Panc1 (cell line): ENCODE measurements at places on chromosomes 7 and 10. TPM values are rescaled to one million over a fixed set of nuclear protein-coding genes. Genes with fewer than 3 reads are reported as not detected.

Gene TRUB1
- 30.4 TPM for total RNA-seq

Gene WEE2
- total RNA-seq: not detected

Gene SOSTDC1
- total RNA-seq: not detected

Gene XRCC2
- total RNA-seq: 10.3 TPM

Gene FRMD4A
- total RNA-seq: 7.1 TPM

Gene NXPH1
- not detected for total RNA-seq

DNA sequence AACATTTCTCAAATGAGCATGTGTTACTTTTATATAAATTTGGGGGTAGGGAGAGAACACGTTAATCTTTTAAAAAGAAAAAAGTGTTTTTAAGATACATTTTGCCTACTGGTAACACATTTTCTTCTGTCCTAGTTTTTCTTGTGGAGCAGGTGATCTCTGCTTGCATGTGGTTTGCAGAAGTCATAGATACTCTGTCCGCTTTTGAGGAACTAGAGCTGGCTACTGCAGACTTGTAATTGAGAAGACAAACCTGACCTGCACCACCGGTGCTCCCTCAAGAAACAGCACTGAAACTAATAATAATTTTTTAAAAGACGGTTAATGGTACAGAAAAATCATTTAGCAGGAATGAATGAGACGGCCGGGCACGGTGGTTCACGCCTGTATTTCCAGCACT is 243.1 kb downstream of the KIAA1217 start:
- no peaks in the 10 kb centered on the region for H3K36me3 ChIP-seq
- no peak overlapping the region for H3K4me3 ChIP-seq
- no peak for DNase-seq

GRCh38 chr10:119197921-119198320 is 9.4 kb upstream of the GRK5 start:
- H3K36me3 ChIP-seq: no peaks in the 10 kb centered on the region
- no peaks in the 10 kb centered on the region for H3K27me3 ChIP-seq
- DNase-seq: no peak
- no peak overlapping the region for H3K27ac ChIP-seq

GRCh38 chr10:85621562-85621961 is 745.0 kb downstream of the GRID1 start:
- H3K27ac ChIP-seq: no peak overlapping the region
- H3K4me3 ChIP-seq: no peak overlapping the region
- no peaks in the 10 kb centered on the region for H3K27me3 ChIP-seq
- no peak for DNase-seq
- no peaks in the 10 kb centered on the region for H3K36me3 ChIP-seq

DNA sequence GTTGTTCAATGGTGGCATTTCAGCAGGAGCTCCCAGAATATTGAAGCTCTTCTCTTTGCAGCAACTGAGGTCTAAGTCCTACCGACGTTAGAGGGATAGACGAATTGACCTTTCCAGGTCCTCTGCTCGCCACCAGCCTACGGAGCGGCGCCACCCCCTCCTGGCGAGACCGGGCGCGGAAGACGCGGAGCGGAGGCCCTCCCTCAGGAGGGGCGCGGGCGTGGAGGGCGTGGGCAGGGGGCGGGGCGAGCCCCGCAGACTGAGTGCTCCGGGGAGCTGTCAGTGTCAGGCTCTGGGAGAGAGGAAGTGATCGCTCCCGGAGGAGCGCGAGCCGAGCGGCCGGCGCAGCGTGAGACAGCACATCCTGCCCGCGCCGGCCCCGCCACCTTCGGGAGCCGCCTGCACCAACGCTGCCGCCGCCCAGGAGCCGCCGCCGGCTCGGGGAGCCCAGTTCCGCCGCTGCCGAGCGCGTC is at the start of gene DYNC1I1:
Gene DYNC1I1, plus strand, starts transcription at position 257 of the 473 bp plus-strand sequence. CDS start 32,176 bp downstream, outside the sequence.
- peak within 1 kb of the TSS; percentile 43 for H3K4me3 ChIP-seq
- H3K36me3 ChIP-seq: no peaks in the 10 kb centered on the region
- no peak for DNase-seq
- no peaks in the 10 kb centered on the region for H3K27me3 ChIP-seq

DNA sequence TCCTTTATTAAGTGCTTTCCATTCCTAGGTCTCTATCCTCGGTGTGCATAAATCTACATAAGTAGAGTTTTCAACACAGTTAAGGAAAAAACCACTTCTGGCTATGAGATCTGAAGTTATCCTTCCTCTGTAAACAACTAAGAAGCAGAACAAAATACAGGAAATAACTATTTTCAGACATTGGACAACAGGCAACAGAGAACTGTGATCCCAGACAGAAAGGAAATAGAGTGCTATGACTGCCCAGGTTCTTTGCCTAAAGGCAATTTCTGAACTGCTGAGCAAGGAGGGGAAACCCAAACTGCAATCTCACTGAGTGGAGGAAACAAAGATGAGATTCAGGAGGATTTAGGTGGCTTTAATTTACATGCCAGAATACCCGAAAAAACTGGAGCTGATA is 285.4 kb downstream of the SNX13 start:
- H3K27ac ChIP-seq: no peak overlapping the region
- DNase-seq: no peak
- H3K4me1 ChIP-seq: no peaks in the 10 kb centered on the region
- H3K4me3 ChIP-seq: no peak overlapping the region

- no peaks in the 10 kb centered on the region for H3K27me3 ChIP-seq
- H3K4me1 ChIP-seq: no peaks in the 10 kb centered on the region
- no peak overlapping the region for H3K27ac ChIP-seq
- H3K4me3 ChIP-seq: no peak overlapping the region
These were observed 57.3 kb upstream of the ZEB1 start for GRCh38 chr10:31261511-31262311.

GRCh38 chr7:25894002-25894901 is 257.7 kb upstream of the NFE2L3 start:
- DNase-seq: no peak
- peaks cover 10% of the 10 kb centered on the region; the same call in 1 of the 2 replicates for H3K27me3 ChIP-seq
- H3K4me1 ChIP-seq: peaks cover 4% of the 10 kb centered on the region; the same call in 1 of the 2 replicates
- H3K4me3 ChIP-seq: no peak overlapping the region
- H3K27ac ChIP-seq: no peak overlapping the region
- H3K36me3 ChIP-seq: no peaks in the 10 kb centered on the region

DNA sequence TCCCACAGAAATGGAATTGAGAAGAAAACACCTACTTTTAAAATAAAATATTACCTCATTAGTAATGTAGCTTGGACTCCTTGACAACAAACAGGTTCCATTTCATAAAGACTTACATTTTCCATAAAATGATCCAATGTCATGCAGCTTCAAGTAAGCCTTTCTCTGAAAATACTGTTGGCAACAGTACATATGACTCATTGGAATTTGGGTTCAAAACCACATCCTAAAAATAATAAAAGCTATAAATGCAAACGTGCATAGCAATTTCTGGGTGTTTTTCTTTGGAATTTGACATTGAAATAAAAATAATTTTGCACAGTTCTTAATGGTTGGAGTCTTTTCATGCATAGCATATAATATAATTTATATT is 47.9 kb downstream of the FHIP2A start:
- no peak overlapping the region for H3K27ac ChIP-seq
- no peaks in the 10 kb centered on the region for H3K27me3 ChIP-seq
- H3K36me3 ChIP-seq: no peaks in the 10 kb centered on the region
- no peaks in the 10 kb centered on the region for H3K4me1 ChIP-seq
- no peak for DNase-seq
- H3K4me3 ChIP-seq: no peak overlapping the region

- no peaks in the 10 kb centered on the region for H3K36me3 ChIP-seq
- H3K27me3 ChIP-seq: no peaks in the 10 kb centered on the region
- no peaks in the 10 kb centered on the region for H3K4me1 ChIP-seq
- no peak overlapping the region for H3K27ac ChIP-seq
- no peak for DNase-seq
These were observed 103.2 kb downstream of the MAD1L1 start for GRCh38 chr7:2129323-2130095.

DNA sequence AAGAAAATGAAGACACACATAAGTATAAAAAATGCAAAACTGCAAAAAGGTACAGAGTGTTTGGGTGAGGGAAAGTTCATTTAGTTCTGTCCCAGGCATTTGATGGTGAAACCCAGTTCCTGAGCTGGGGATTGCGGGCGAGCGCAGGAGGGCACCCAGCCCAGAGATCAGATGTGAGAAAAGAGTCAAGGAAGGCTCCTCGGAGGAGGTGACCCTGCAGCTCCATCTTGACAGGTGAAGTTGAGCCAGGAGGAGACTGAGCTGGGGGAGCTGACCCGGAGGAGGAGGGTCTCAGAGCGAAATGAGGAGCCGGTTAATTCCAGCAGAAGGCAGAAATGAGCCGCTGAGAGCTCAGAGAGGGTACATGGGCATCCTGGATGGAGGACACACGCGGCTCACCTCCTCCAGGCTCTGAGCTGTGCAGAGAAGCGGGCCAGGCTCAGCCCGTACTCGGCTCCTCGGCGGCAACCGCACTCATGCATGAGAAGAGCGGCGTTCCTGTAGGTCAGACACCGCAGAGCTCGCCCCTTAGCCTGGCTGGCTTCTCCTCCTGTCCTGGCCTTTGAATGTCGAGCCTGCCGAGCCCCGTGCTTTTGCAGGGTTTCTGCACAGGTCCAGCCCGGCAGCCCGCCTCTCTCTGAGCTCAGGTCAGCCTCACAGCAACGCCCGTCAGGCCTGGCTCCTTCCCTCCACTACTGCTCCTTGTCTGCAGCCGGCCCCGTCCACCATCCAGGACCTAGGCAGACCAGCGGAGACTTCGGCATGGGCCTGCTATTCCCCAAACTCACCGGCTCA is 9.5 kb upstream of the RAMP3 start:
- no peak overlapping the region for H3K27ac ChIP-seq
- H3K27me3 ChIP-seq: no peaks in the 10 kb centered on the region
- no peaks in the 10 kb centered on the region for H3K36me3 ChIP-seq
- DNase-seq: no peak

DNA sequence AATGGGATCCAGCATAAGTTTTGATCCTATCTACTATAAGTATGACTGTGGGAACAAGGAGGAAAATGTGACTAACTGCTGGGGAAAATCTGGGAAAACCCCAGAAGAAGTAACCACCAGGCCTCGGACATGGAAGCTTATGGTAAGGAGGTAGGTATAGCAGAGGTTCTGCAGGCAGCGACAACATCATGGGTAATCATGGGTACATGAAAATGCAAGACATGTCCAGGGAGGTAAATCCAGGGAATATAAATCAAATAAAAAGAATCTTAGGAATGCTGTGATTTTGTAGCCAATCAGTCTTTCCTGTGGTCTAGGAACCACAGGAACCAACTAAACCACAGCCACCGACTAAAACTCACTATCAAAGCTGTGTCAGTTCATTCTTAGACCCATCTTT is 168.3 kb upstream of the NPY start:
- no peaks in the 10 kb centered on the region for H3K4me1 ChIP-seq
- DNase-seq: no peak
- no peak overlapping the region for H3K27ac ChIP-seq
- no peaks in the 10 kb centered on the region for H3K36me3 ChIP-seq

DNA sequence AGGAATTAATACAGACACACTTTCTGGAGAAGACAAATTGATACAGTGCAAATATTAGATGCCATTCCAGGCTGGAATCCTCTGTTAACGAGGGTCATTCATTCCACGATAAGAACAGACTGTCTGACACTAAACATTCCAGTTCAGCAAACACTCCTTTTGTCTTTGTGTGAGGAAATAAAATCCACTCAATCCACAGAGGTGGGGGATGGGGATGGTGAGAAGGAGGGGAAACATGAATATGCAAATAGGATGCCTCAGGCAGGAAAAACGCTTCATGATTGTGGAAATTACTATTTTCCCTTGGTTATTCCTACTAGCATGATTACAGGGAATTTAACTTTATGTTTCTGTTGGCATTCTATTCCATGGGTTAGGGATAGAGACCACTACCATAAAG is 196.9 kb upstream of the CDCA7L start:
- H3K36me3 ChIP-seq: no peaks in the 10 kb centered on the region
- H3K4me3 ChIP-seq: no peak overlapping the region
- no peak overlapping the region for H3K27ac ChIP-seq
- no peaks in the 10 kb centered on the region for H3K4me1 ChIP-seq

GRCh38 chr7:40579401-40579800 is 444.6 kb downstream of the SUGCT start:
- no peaks in the 10 kb centered on the region for H3K4me1 ChIP-seq
- no peaks in the 10 kb centered on the region for H3K36me3 ChIP-seq
- H3K27me3 ChIP-seq: no peaks in the 10 kb centered on the region
- H3K27ac ChIP-seq: no peak overlapping the region

DNA sequence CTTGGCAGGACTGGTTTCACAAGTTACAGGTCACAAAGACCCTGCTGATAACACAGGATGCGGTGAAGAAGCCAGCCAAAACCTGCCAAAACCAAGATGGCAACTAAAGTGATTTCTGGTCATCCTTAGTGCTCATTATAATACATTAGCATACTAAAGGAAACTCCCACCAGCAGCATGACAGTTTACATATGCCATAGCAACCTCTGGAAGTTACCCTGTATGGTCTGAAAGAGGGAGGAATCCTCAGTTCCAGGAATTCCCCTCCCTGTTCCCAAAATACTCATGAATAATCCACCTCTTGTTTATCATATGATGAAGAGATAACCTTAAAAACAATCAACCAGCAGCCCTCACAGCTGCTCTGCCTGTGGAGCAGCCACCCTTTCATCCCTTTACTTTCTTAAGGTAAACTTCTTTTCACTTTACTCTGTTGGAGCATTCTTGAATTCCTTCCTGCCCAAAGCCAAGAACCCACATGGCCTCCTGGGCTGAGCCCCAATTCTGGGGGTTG is 21.9 kb downstream of the DPY19L1 start:
- H3K4me1 ChIP-seq: peaks cover 19% of the 10 kb centered on the region
- H3K4me3 ChIP-seq: no peak overlapping the region
- DNase-seq: no peak
- H3K36me3 ChIP-seq: peaks cover 9% of the 10 kb centered on the region; the same call in 1 of the 2 replicates
- H3K27me3 ChIP-seq: no peaks in the 10 kb centered on the region

- H3K36me3 ChIP-seq: no peaks in the 10 kb centered on the region; the same call in 1 of the 2 replicates
- H3K4me3 ChIP-seq: no peak overlapping the region
- H3K4me1 ChIP-seq: peaks cover 45% of the 10 kb centered on the region
- no peaks in the 10 kb centered on the region for H3K27me3 ChIP-seq
- peak overlapping the region; percentile 59; the same call in 1 of the 2 replicates for H3K27ac ChIP-seq
- no peak for DNase-seq
These were observed 187.1 kb downstream of the MLLT10 start for GRCh38 chr10:21721000-21721665.

GRCh38 chr7:124655990-124656389 is 109.6 kb downstream of the GPR37 start:
- no peaks in the 10 kb centered on the region for H3K36me3 ChIP-seq
- DNase-seq: no peak
- no peak overlapping the region for H3K4me3 ChIP-seq
- H3K27me3 ChIP-seq: no peaks in the 10 kb centered on the region
- H3K27ac ChIP-seq: no peak overlapping the region
- no peaks in the 10 kb centered on the region for H3K4me1 ChIP-seq

GRCh38 chr7:26991796-26992195 is 104.0 kb downstream of the HOXA1 start:
- H3K27ac ChIP-seq: no peak overlapping the region
- no peaks in the 10 kb centered on the region for H3K27me3 ChIP-seq
- H3K4me3 ChIP-seq: no peak overlapping the region
- DNase-seq: no peak
- H3K36me3 ChIP-seq: no peaks in the 10 kb centered on the region

DNA sequence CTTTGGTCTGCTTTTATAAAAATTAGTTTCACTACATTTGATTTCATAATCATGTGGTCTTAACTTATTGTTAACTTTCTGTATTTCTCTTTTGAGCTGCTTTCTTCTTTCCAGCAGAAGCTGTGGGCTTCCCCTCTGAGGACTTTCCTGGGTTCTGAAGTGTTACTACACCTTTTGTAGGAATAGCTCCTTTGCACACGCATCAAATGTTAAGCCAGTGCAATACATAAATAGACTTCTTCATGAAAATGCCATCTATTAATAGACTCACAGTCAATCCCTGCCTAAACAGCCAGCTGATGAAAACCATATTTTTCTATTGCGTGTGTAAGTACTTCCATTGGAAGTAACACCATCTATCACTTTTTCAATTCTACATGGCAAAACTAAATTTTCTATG is 1.5 kb downstream of the ABCB4 start:
- H3K36me3 ChIP-seq: no peaks in the 10 kb centered on the region
- peaks cover 28% of the 10 kb centered on the region for H3K27me3 ChIP-seq
- no peak for DNase-seq
- no peak overlapping the region for H3K27ac ChIP-seq
- H3K4me3 ChIP-seq: no peak overlapping the region
